WERI-Rb-1 (cell line): ENCODE measurements at places on chromosomes 4 and X.

- DNase-seq = no peak
Observed at GRCh38 chr4:184408021-184408683, 66.2 kb downstream of the IRF2 start.

GRCh38 chrX:106484233-106484632 is 127.5 kb upstream of the RADX start:
- DNase-seq = no peak

- DNase-seq = no peak
Observed at GRCh38 chr4:10575414-10575813, 109.2 kb downstream of the CLNK start.

DNA sequence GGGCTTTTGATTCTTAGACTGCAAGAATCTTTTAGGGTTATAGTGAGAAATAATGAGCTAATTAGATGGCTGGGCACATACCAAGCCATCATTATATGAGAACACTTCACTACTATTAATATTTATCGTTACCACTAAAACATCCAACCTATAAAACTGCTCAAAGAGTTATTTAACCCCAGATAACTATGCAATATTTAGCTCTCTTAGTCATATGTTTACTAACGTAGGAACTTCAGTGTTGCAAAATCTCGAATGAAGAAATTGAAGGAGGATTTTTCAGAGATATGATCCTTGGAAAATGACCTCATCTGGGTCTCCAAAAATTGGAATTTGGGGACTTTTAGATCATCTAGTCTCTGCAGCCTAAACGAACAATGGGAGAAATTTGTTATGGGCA is 265.0 kb upstream of the RPS6KA3 start:
- no peak for DNase-seq

DNA sequence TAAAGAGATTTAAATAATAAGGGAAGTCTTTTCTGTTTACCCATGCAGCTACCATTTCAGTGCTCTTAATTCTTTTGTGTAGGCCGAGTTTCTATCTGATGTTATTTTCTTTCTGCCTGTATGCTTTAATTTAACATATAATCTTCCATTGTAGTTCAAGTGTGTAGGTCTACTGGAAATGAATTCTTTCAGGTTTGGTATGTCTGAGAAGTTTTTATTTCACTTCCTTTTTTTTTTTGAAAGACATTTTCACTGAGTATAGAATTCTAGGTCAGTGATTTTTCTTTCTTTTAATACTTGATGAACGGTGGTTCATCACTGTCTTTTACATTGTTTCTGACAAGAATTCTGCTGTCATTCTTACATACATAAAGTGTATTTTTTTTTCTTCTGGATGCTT is 42.1 kb downstream of the VAMP7 start:
- DNase-seq = no peak

DNA sequence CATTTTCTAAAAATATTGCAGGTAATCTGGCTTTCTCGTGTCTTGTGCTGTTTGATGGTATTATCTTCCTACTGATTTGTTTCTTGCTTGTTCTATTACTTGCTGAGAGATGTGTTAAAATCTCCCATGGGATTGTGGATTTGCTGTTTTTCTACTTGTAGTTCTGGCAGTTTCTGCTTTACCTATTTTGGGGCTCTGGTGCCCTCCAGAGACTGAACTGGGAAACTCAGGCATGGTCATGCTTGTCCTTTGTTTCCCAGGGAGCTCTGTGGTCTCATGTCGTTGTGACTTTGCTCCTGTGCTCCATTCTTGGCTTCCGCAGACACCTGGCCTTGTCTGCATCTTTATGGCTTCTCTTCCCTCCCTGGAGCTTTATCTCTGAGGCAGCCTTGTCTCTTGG is 39.5 kb downstream of the NSD2 start:
- peak; percentile 73 for DNase-seq

GRCh38 chr4:98539299-98539698 is 119.1 kb downstream of the TSPAN5 start:
- no peak for DNase-seq

- DNase-seq = no peak
Observed at GRCh38 chr4:83631066-83631465, 95.2 kb downstream of the GPAT3 start.

DNA sequence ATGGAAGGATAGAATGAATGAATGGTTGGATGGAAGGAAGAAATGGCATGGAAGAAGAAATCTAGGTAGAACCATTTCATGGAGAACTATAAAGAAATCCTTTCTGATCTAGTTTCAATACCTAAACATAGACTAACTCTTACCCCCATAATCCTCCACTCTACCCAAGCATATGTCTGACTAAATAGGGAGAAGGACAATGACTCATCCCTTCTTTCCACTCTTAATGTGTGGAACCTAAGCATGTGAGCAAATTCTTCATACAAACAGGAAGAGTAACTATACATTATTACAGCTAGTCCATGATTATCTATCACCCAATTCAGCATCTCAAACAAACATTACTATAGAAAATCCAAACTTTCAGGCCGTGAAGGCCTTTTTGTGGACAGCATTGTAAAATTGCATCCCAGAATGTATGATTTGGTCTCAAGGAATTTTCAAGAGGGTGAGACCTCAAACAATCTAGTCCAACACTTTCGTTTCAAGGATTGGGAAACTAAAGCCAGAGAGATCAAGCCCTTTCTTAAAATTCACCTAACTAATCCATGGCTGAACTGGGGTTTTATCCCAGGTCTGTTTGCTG is 11.2 kb downstream of the C1QTNF7 start:
- no peak for DNase-seq

- DNase-seq = no peak
Observed at GRCh38 chr4:72016011-72016410, 15.8 kb upstream of the NPFFR2 start.

DNA sequence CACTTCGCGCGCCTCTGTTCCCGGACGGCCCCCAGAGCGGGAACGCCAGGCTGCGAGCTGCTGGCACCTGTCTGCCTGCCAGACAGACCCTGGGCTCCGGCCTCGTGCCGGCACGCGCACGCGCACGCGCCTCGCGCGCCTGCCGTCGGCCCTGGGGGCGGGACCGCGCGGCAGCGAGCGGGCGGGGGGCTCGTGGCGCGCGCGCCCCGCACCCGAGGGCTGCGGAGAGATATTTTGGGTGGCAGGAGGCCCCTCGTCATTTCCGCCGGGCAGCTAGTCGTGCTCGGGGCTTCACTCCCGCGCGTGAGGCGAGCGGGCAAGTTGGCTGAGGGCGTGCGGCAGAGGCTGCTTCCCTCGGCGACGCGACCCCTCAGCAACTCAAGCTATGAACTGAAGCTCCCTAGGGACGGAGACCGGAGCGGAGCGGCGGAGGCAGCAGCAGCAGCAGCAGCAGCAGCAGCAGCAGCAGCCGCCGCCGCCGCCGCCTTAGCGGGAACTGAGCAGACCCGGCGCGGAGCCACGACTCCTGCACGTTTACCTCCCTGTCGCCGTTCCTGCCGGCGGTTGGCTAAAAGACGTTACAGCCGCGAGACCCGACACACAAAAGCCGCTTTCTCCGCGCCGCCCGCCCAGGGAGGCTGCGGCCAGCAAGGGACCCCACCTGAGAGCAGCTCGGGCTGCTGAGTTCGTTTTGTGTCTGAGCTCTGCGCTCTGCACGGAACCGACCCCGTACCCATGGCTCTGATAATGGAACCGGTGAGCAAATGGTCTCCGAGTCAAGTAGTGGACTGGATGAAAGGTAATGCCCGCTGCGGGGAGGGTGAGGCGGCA is at the start of gene CNKSR2:
Gene CNKSR2, plus strand, starts transcription at position 256 of the 831 bp plus-strand sequence. Its CDS starts 480 bp downstream, at position 736.
- peak; percentile 86 for DNase-seq
